Bronchial epithelial cell (primary cell): ENCODE measurements at places on chromosomes 13 and 19. TPM values are rescaled to one million over a fixed set of nuclear protein-coding genes. Genes with fewer than 3 reads are reported as not detected.
A peak's percentile ranks its signal among the peaks of the same experiment; 100 is the strongest.

DNA sequence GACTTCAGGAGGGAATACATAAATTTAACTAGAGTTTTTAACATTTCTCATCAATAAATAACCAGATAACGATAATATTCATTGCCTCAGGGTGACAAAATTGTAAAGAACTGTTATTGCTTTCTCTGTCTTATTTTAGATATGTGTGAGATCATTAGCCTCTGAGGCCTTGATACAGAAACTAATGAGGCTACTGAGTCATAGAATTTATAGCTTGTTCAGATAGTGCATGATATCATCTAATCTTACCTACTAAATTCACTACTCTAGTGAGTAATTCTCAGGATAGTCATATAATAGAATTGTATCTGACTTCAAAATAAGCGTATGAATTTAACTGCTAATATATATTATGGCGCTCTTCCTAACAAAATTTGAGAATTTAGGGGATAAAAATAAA, 360.8 kb upstream of the KLHL1 start:
- peak; percentile 24 for DNase-seq

GRCh38 chr19:16033136-16033530, 43.2 kb upstream of the TPM4 start:
- DNase-seq, result no peak

DNA sequence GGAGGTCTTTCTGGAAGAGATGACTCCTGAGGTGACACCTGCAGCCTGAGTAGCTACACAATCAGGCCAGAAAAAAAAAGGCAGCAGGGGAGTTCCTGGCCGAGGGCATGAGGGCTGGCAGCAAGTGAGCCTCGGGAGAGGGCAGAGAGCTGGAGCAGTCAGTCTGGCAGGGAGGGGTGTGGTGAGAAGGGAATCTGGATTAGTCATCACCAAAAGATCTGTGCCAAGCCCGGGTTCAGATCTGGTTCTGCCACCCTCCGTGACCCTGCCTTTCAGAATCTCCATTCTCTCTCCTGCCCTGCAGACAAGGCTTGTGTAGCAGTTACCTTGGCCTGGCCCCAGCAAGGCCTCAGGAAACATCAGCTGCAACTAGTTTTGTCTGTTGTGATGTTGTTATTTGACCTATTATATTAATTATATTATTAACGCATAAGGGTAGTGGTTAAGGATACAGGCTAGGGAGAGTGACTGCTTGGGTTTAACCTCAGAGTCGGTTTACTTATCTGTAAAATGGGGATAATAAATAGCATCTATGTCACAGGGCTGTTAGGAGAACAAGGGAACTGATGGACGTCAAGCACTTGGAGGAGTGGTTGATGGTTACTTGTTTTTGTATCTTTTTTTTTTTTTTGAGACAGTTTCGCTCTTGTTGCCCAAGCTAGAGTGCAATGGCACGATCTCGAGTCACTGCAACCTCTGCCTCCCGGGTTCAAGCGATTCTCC, 2.7 kb upstream of the CAPNS1 start:
- DNase-seq, result peak; percentile 95

DNA sequence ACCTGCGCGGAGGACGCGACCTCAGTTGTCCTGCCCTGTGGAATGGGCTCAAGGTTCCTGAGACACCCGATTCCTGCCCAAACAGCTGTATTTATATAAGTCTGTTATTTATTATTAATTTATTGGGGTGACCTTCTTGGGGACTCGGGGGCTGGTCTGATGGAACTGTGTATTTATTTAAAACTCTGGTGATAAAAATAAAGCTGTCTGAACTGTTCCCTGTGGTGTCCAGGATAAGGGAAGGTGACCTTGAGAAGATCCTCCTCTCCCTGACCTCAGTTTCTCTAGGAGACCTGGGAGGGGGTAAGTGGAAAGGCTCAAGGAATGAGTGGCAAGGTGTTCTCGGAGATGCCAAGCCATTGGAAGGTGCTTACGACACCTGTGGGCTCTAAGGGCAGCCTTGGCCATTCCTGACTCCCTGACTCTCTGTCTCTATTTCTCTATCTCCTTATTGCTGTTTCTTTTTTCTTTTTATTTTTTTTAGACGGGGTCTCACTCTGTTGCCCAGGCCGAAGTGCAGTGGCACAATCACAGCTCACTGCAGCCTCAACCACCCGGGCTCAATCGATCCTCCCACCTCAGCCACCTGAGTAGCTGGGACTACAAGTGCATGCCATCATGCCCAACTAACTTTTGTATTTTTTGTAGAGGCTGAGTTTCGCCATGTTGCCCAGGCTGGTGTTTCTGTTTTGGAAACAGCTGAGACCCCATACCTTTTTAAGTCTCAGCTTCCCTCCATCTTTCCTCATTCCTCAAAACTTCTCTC, 3.2 kb downstream of the GDF15 start:
- DNase-seq, result no peak

DNA sequence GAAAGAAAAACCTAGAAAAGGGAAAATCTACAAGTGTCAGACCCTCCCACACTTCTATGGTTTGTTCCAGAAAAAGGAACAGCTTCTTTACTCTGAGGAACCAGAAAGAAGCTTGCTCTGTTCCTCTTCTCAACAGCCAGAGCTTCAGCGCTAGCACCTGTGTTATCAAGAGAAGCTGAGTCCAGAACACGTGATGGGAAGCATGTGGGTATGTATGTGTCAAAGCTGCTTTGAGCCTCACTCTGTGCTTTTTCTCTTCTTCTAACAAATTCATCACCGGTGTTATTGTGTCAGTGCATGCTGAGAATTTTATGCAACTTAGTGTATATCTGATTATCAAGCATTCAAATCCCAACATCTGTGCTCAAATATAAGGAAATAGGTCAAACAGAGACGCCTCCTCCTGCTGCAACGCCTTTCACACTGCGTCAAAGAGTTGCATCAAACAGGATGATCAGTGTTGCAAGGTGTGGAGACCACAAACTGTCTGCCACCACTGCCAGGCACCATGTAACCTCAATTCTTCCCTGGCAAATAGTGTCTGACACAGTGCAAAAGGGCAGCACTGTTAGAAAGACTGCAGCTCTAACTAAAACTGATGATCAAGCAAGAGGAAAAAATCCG, 83.9 kb downstream of the LRRC63 start:
- DNase-seq, result no peak

ZNF230 gene
- 3.9 and 4.0 TPM in 2 replicates for total RNA-seq

VSTM2B gene
- total RNA-seq, result not detected in 2 replicates

ATXN8OS gene
- not detected in 2 replicates for total RNA-seq

GRIK5 gene
- under 0.01 TPM in 2 replicates for total RNA-seq
